ENCODE measurements at places on chromosomes 3 and 15.

- DNase-seq = no peak
Measured at GRCh38 chr15:98120561-98120960, 160.1 kb downstream of the ARRDC4 start.

DNA sequence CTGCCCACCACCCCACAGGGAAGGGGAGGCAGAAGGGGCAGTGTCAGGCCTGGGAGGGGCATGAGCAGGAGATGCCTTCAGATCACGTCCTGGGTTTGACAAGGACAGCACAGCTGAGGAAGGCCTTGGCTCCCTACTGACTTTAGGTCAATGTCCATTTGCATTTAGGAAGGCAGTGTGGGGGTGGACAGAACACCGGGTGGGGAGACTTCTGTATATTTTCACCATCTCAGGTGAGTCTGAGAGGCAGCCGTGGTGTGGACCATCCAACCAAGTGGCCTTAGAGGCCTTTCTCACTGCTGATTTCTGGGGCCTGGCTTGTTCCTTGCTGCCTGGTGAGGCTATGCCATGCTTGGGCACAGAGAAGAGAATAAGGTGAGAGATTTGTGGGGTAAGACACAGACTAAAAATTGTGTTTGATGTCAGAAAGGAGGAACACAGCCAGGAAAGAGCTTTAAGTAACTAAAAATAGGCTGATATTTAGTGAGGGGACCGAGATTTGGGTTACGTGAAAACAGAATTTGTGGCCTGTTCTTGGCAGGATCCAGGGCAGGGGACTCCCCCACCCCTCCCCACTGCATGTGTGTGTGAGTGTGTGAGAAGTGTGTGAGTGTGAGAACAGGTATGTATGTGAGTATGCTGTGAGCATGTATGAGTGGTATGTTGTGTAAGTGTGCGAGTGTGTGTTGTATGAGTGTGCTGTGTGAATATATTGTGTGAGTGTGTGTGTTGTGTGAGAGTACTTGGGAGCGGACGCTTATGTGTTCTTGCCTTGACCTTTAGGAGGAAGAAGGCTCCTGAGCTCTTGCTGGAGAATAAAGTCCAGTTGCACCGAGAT, 11.8 kb upstream of the PLA2G4E start:
- DNase-seq = no peak

- no peak for DNase-seq
Measured at GRCh38 chr3:133834621-133835417, 29.2 kb downstream of the SRPRB start.

DNA sequence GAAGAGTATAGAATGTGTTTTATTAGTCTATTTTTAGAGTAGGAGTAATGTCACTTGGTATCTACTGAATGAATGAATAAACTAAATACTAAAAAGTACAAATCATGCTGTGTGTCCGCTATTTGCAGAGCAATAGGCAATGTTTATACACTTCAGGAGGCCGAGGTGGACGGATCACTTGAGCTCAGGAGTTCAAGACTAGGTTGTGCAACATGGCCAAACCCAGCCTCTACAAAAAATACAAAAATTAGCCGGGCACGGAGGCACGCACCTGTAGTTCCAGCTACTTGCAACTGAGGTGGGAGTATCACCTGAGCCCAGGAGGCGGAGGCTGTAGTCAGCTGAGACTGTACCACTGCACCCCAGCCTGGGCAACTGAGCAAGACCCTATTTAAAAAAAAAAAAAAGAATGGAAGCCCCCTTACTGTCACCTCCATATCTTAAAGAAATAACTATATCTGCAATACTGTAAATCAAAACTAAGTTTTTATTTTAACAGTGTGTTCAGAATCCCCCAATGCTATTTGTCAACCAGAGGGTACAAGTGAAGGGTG, 98.4 kb downstream of the DHX30 start:
- no peak for DNase-seq

GRCh38 chr3:8557298-8557697, 55.7 kb downstream of the LMCD1 start:
- no peak for DNase-seq

GRCh38 chr15:92629276-92629974, 26.1 kb downstream of the FAM174B start:
- peak; percentile 7 for DNase-seq

DNA sequence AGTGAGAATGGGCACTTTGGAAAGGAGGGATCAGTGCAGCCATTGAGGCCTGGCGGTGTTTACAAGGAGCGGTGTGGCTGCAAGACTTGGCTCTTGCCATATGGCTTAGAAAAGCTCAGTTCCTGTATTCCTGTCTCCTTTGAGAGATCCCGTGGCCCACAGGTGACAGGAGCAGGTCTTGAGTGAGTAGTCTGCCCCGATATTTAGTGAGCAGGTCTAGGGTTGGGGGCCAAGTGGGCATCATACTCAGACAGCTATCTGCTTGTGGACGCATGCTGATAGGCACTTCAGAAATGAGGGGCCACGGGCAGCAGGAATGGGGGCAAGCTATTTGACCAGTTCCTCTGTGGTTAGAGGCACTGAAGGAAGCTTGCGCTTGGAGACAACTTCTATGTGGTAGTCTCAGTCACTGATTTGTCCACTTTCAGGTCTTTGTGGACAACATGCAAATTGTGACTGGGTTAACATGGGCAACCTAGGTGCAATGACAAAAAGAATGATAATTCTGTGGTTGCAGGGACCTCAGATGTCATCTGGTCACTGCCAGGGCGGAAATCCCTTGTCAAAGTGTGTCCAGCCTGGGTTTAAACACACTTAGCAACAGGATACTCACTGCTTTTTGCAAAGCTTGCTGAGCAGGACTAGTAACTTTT, 1.1 kb downstream of the TMED3 start:
- DNase-seq = no peak

DNA sequence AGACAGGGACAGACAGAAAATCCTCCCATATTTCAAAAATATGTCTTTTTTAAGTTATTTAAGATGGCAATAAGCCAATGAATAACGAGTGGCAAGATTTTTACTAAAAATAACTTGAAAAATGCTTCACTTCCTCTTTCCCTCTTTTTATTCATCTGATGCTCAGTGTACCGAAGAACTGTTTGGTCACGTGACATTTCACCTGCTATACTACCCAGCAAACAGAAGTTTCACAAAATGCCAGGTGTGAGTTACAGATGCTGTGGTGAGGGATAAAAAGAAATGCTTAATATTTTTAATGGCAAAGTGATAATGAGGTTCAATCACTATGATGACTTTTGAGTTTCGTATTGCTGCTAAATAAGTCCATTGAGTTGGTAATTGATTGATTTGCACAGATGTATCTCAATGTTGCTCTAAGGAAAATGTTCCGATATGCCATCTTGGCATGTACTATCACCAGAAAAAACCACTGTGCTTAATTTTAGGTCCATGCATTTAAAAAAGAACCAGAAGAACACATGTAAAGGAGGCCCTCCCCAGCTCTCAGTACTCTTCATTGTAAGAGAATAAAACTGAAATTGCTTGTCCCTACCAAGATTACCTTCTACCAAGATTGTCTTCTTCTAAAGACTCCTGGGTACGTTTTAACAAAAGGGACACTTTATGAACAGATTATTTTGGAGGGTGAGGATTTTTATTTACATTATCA, 26.0 kb upstream of the SEC62 start:
- DNase-seq = no peak

DNA sequence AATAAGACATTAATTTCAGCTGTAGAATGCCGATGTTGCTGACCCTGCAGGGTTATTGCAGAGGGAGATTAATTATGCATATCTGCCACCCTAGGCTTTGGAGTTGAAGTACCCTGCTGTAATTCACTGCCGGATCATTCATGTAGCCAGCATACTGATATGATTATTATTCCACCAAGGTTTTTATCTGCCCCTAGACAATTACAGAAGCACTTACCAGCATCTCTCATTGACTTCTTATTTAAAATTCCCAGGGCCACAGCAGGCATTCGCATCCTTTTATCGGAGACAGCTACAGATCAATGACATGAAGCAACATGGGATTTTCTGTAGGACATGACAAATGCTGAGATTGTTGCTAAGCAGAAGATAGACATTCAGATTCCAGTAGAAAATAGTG, 31.3 kb downstream of the IL1RAP start:
- no peak for DNase-seq
